ENCODE measurements at places on chromosomes 1 and 21.

GRCh38 chr1:35247256-35247655 lies 21.3 kb upstream of the ZMYM4 start:
- no peak for DNase-seq

- no peak for DNase-seq
Measured at GRCh38 chr1:59986516-59987310, 60.1 kb upstream of the CYP2J2 start.

DNA sequence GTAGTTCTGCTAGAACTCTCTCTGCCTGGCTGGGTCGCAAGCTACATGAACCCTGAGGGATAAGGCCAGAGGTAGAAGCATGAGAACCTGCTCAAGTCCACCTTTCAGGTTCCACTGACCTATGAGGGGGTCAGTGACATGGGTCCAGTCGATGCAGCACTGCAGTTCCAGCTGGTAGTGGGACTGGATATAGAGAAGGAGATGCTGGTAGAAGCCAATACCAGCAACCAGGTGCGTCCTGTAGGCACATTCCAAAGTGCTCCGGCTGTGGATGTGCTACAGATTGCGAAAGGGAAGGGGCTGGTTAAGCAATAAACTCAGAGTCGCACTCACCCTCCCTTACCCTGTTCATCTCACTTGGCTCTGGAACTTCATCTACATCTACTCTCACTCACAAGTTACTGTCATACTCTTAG lies 5.7 kb downstream of the SMG5 start:
- no peak for DNase-seq

- DNase-seq: no peak
Measured at GRCh38 chr1:31627301-31627929, 9.9 kb downstream of the HCRTR1 start.

DNA sequence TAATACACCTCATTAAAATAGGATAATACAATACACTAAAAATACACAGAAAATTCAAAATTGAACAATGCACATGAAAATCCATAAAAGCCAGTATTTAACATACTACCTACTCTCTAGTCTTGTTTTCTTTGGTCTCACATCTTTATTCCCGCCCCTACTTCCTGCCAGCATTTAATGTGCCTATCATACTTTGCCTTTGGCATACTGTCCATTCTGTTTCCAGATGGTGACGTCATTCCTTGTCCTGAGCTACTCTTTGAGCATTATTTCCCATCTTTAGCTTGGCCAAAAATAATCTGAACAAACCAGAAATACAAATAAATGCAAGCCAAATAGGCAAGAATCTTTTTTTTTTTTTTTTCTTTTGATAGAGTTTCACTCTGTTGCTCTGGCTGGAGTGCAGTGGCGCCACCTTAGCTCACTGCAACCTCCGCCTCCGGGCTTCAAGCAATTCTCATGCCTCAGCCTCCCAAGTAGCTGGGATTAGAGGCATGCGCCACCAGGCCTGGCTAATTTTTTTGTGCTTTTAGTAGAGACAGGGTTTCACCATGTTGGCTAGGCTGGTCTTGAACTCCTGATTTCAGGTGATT lies 4.4 kb downstream of the HFM1 start:
- no peak for DNase-seq

GRCh38 chr1:192737306-192737705 lies 71.5 kb upstream of the RGS2 start:
- no peak for DNase-seq

DNA sequence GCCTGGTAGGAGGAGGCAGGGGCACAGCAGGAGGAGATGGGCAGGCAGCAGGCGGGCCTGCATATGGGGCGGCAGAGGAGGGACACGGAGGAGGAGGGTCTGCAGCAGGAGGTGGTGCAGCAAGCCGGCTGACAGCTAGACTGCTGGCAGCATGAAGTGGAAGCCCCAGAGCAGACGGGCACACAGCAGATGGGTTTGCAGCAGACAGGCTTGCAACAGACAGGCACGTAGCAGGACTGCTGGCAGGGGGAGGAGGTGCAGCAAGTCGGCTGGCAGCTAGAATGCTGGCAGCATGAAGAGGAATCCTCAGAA lies 615 bp downstream of the KRTAP10-5 start:
- no peak for DNase-seq

- DNase-seq: no peak
Measured at GRCh38 chr1:101293461-101294051, 56.7 kb downstream of the S1PR1 start.

- DNase-seq: no peak
Measured at GRCh38 chr21:42650441-42651421, 2.7 kb upstream of the PDE9A start.

DNA sequence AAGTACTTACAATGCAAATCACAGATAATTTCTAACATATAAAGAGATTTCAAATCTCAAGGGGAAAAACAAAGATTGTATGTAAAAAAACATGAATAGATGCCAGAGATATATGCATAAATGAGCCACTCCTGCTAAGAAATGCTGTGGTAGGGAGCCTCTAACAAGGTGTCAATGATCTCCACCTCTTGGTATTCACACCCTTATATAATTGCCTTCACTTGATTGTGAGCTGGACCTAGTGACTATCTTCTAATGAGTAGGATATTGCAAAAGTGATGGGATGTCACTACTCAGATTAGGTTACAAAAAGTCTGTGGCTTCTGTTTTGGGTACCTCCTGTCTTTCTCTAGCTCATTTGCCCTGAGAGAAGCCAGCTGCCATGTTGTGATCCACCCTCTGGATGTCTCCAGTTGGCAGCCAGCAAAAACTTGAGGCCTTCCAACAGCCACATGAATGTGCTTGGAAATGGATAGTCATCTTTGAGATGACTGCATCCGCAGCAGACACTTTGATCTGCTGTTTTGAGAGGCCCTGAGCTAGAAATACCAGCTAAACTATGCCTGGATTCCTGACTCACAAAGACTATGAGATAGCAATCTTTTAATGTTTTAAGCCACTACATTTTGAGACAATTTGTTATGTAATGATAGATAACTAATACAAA lies 196.1 kb upstream of the FGGY start:
- DNase-seq: no peak

DNA sequence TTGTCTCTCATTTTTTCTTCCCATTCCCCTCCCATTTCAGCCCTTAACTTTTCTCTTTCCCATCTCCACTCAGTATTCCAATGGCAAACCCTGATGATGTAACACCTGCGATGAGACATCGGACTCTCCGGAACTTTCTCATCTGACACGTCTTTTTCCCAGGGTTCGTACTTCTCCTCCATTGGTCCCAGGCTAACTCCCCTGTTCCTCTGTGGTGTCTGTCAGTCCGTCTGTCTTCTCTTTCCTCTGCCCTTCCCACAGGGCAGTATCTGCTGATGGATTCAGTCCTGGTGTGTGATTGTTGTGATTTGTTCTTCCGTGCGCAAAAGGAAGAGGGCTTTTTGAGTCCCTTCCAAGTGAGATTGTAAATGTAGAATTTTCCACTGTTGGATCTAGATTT lies 27.7 kb downstream of the VANGL2 start:
- DNase-seq: no peak

DNA sequence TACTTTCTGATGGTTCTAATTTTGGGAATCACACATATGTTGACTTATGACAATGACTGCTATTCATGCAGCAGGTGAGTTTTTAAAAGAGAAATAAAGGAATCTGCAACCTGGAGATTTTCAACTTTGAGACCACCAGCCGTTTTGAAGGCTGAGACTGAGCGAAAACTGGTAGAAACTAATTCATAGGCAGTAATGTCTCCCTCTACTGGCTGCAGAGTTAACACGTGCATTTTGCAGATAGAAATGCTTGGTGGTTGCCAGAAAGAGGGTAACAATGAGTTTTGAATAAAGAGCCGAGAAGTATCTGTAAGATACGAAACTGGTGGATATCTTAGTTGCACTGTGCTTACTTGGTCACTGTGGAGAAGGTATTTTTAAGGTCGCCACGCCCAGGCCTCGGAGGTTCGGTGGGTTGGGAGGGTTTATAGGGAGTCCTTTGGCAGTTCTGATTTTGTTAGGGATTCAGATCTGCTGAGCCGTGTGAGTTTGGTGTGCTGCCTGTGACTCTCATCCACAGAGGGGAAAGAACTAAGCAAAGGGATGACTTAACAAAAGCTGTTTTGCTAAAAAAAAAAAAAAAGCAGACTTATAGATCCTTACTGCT lies 83.0 kb downstream of the RYR2 start:
- no peak for DNase-seq

DNA sequence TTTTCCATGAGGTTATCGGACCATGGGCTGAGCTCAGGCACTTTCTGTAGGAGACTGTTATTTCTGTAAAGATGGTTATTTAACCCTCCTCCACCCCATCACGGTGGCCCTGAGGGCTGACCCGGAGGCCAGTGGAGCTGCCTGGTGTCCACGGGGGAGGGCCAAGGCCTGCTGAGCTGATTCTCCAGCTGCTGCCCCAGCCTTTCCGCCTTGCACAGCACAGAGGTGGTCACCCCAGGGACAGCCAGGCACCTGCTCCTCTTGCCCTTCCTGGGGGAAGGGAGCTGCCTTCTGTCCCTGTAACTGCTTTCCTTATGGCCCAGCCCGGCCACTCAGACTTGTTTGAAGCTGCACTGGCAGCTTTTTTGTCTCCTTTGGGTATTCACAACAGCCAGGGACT lies 2.6 kb upstream of the CCDC28B start:
- DNase-seq: no peak

- no peak for DNase-seq
Measured at GRCh38 chr1:162873671-162874666, 13.0 kb upstream of the CCDC190 start.

GRCh38 chr1:246674049-246674448 lies 50.2 kb upstream of the SCCPDH start:
- DNase-seq: no peak

- no peak for DNase-seq
Measured at GRCh38 chr1:57532299-57532698, 108.4 kb upstream of the DAB1 start.

GRCh38 chr1:37498872-37499617 lies 15.5 kb downstream of the MEAF6 start:
- no peak for DNase-seq

DNA sequence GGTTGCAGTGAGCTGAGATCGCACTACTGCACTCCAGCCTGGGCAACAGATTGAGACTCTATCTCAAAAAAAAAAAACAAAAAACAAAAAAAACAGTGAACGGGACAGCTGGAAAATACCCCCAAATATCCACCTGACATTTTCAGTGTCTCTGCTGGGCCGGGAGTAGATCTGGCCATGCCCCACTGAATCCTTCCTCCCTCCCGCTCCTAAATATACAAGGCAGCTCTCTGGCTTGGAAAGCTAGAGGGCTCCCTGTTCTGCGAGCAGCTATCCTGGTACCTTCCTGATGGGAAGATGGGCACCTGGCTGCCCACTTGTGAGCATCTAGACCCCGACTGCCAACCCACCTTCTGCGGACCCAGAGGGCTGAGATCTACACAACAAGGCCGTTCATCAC lies 21.4 kb downstream of the SPSB1 start:
- no peak for DNase-seq
